Iris pigment epithelial cell (primary cell): ENCODE measurements at places on chromosomes 12 and 14.
A peak's percentile ranks its signal among the peaks of the same experiment; 100 is the strongest.

- peak; percentile 80 for DNase-seq
These were observed 1.5 kb downstream of the IRF2BPL start for GRCh38 chr14:77026930-77027537.

GRCh38 chr14:49703965-49704364 is 11.0 kb downstream of the KLHDC1 start:
- DNase-seq, result no peak

DNA sequence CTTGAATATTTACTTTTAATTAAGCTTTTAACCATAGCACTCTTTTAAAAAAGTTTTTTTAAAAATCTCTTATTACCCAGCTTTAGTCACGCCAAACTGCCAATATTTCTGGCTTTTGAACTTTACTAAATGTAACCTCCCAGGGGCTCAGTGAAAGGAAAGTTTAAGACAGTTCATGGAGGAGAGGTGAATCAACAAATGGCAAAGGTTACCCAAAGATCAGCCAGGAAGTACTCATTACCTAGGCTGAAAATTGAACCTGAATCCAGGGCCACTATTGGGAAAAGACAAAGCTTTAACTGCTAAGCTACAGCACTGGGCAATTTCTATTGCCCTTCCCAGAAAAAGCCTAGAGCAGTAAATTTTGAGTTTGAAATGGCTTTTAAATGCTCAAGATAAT is 282.2 kb downstream of the GPHN start:
- DNase-seq, result no peak

DNA sequence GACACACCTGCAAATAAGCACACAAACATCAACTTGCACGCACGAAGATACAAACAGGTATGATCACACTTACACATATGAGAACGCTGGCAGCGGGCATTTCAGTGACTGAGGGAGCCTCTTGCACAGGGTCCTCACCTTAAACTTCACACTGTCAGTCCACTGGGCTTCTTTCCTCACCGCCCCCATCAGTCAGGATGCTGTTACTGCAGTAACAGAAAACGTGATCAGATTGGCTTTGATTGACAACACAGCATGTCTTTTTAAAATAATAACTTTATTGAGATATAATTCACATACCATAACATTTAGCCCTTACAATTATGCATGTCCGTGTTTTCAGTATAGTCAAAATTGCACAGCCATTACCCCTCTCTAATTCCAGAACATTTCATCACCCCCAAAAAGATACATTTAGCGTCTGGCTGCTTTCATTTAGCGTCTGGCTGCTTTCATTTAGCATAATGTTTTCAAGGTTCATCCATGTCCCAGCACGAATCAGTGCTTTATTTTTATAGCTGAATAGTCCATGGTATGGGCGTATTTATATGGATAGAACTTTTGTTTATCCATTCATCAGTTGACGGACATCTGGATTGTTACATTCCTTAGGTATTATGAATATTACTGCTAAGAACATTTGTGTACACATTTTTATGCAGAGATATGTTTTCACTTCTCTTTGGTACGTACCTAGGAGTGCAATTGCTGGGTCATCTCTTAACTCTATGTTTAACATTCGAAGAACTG is 8.4 kb downstream of the CCDC197 start:
- peak; percentile 24 for DNase-seq

DNA sequence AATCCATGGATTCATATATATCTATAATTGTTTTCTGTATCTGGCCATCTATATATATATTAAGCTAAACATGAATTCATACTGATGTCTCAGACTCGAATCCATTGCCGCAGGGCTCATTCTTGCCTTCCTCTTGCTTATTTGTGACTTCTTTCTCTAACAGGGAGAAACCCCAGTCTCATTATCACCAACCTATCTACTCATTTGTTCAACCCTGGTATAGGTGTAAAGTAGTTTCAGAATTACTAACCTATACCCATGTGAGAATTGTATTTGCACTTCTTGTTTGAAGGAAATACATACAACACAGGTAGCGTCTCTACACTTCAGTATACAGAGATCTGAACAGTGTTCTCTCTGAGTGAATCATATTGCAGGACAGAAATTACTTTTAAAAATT is 77.7 kb downstream of the PTPN11 start:
- DNase-seq, result no peak

GRCh38 chr14:53325176-53325806 is 172.2 kb upstream of the DDHD1 start:
- no peak for DNase-seq

GRCh38 chr14:66539034-66539433 is 31.1 kb downstream of the GPHN start:
- DNase-seq, result peak; percentile 3

DNA sequence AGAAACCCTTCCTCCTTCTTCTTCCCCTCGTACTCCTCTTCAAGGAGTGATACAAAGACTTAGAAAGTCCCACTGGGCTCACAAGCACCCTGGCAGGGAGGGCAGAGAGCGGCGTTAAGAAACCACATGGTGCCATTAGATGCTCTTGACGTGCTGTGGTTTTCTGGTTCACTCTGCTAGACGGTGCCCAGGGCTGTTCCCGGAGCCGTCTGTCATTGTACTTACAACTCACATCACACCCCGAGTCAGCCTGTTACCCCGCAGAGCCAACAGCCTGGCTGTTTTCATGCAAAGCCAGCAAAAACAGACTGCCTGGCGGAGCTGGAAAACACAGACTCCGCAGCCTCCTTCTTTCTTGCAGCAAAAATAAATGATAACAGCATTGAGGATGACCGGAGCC is 232.6 kb upstream of the TBX3 start:
- DNase-seq, result no peak

DNA sequence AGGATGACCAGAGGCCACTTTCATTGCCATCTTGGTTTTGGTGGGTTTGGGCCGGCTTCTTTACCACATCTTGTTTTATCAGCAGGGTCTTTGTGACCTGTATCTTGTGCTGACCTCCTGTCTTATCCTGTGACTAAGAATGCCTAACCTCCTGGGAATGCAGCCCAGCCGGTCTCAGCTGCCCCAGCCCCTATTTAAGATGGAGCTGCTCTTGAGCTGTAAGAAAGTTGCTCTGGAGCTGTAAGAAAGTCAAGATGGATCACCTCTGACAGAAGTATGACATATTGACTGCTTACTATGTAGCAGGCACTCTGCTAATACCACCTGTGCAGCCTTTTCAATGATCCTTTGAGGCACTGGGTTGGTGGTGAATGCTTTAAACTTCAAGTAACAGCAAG is 52.1 kb downstream of the RIN3 start:
- DNase-seq, result no peak

DNA sequence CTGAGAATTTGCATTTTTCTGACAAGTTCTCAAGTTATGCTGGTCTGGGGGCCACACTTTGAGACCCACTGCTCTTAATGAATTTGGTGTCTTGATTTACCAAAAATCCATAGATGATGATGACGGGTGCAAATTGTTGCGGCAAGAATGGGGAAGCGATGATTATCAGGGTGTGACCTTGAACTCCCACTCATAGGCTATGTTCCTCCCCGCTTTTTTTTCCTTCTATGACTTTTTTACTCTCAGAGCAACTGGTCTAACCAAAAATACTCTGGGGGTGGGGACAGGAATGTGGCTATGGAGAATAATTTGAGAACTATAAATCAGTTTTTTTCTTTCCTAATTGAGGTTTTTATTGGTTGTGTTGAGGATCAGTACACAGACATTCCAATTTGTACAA is 83.6 kb downstream of the PPFIBP1 start:
- DNase-seq, result no peak

DNA sequence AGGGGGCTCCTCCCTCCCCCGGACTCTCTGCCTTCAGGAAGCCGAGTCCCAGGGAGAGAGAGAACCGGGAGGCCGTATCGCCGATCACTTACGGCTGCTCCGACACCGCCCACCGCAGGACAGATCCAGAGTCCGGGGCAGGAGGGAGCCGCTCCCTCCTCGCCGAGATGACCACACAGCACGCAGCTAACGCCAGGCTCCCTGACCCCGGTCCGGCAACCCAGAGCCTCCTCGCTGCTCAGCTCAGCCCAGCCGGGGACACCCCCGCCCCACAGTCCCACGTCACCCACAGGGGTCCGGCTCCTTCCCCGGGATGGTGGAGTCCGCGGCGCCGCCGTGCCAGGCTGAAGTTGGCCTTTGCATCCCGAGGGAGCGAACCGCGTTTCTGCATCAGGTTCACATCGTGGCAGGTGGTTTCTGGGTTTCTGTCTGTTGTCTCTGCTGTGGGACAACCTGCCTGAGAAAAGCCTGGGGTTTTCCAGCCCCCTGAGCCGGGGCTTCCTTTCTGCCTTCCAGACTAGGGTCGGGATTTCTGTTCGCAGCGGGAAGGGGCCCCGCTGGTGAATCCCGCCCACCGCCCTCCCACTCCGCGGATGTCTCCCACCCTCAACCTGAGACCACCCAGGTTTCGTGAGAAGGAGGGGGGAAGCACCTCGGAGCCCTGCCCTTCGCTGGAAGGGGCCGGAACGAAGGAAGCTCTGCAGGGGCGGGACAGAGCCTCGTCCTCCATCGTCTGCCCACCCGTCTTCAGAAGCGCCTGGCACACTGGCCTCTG is 61.2 kb downstream of the NOC4L start:
- DNase-seq, result no peak

DNA sequence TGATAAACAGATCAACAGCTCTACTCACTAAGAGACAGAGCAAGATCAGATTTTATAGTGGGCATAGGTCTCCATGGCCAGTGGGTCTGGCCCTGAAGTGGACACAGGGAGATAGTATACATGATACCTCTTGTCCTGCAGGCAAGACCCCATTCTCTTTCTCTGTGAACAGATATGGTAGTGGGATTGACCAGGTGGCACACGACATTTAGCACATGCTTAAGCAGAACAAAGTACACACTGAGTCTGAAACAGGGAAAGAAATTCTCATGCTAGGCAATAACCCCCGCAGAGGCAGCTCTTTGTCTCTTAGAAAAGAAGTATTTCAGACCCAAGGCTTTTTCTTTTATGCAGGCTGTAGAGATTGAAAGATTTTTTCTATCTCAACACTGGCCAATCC is 1331.2 kb downstream of the FSCB start:
- DNase-seq, result no peak

GRCh38 chr12:102299731-102300130 is 102.1 kb upstream of the PMCH start:
- no peak for DNase-seq

- DNase-seq, result no peak
These were observed 20.4 kb upstream of the PLEKHH1 start for GRCh38 chr14:67512463-67513310.

GRCh38 chr12:60070552-60070951 is 474.7 kb downstream of the SLC16A7 start:
- no peak for DNase-seq

DNA sequence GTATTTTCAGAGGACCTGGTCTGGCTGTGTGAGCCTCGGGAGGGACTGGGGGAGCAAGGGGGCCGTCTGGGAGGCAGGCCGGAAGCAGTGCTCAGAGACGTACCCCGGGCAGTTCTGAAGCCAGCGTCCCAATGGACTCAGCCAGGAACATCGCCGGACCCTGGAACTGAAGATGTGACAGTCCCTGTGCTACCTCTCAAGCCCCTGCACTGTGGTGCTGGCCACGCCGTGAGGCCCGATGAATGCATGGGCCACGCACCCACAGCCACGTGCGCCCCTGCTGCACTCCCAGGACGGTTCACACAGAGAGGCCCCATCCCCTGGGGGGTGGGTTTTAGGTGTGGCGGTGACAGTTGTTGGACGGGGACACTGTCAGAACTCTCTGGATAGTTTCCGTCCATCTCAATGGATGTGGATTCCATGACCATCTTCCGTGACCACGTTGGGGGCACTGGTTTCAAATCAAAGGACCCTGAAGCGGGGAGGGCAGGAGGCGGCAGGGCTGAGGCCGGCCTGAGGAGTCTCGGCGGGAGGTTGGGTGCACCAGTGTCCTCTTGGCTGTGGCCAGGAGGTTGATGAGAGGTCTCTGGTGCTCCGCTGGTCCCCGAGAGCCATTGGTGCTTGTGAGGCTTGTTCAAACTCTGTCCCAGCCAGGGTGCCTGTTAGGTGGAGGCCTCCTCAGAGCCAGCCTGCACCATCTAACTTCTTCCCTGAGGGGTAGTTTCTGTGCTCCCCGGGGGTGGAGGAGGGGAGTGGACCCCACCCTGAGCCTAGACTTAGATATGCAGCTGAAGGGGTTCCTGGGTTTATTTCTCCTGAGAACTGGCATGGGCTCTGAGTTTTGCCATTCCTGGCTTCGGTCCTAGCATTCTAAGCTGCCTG is 36.3 kb upstream of the TSPAN9 start:
- DNase-seq, result no peak

GRCh38 chr12:26773313-26774104 is 59.5 kb downstream of the ITPR2 start:
- no peak for DNase-seq

DNA sequence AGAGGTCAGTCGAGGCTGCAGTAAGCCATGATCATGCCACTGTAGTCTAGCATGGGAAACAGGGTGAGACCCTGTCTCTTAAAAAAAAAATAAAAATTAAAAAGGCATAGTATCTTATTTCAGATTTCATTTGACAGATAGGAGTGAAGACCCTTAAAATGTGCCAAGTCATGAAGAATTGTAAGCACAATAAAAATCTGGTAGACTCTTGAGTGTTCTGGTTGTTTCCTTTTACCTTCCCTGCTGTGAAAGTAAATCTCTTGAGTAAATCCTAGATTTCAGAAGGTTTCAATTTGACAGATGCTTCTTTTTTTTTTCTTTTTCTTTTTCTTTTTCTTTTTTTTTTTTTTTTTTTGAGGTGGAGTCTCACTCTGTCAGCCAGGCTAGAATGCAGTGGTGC is 109.0 kb downstream of the ESR2 start:
- DNase-seq, result no peak

GRCh38 chr12:63808631-63809030 is 28.9 kb downstream of the RXYLT1 start:
- no peak for DNase-seq

DNA sequence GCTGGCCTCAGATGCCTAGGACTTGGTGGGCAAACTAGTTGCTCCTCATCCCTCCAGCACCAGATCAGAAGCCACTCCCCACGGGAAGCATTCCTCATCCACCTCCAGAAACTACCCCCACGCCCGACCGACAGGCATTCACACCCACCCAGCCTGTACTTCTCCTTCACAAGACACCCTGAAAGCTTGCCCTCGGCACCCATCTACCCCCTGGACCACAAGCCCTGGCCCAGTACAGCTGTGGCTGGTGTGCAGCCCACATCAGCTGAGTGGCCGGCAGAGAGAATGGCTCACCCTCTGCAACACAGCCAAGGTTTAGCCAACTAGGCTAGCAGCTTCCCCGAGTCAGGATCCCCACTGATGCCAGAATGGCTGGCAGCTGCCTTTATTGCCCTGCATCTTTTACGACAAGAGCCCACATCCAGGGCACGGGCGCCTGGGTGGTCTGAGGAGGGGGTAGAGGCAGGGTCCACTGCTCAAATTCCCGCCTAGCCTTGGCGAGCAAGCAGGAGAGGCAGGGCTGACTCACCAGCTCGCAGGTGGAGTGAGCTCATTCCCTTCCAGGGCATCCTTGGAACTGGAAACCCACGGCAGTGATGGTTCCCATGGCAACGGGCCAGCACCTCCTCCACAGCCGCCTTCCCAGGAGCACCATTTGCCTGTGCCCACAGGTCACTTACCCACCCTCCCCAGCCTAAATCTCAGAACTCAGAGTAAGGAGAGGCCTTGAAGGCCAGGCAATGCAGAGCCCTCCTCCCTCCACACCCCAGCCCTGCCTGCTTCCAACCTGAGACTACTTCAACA is 17.1 kb downstream of the ACTN1 start:
- DNase-seq, result peak; percentile 66
